A172 (cell line): ENCODE measurements at places on chromosomes 5 and 9. TPM values are rescaled to one million over a fixed set of nuclear protein-coding genes. Genes with fewer than 3 reads are reported as not detected.

GRCh38 chr9:19127871-19128500 is 694 bp upstream of the PLIN2 start:
- DNase-seq = no peak

DNA sequence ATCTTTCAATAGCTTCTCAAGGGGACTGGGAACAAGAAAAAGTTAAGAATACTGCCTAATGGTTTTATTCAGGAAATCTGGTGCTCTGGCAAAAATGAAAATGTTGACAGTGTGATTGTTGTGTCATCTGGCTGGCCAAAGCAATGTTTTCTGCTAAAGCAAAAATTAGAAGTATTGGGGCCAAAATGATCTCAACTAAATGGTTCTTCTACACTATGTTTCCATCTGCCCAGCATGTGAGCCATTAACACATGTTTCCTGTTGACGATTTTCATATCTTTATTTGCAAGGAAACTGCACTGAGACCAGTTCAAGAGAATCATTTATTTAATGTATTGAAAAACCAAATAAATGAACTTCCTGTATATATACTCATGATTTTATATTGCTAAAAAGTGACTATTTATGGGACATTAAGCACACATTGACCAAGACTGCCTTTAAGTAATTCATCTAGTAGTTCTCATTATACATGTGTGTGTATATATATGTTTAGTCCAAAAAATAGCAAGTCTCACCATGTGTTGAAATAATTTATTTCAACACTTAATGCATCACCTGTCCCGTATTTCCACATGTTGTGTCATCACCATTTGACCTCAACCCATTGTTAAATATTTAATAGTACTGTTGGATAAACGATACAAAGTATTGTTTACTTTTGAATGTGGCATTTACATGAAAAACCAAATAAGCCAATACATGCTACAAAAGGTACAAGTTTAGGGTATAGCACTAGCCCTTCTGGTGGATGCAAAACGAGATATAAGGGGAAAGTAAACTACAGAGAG is 7.5 kb upstream of the FST start:
- DNase-seq = no peak

DNA sequence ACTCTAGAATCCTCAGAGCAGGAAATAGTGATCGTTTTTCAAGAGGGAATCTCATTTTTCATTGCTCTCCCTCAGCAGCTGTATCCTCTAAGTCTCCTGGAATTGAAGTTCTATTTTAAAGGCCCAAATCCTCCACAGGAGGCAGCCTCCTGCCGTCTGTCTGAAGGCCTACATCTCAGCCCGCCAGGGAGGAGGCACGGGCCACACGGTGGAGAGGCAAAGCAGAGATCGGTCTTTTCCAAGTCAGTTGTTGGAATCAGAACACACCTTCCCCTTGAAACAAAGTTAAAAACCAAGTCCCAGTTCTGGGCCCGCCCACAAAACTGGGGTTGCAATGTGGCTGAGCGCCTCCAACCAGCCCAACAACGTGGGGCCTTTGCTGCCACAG is 68.7 kb downstream of the RAPGEF1 start:
- no peak for DNase-seq

SHOC1 gene
- total RNA-seq = not detected in 2 replicates

ZNF462 gene
- 9.7 and 13.0 TPM in 2 replicates for total RNA-seq

- no peak for DNase-seq
Measured at GRCh38 chr5:14129123-14129522, 14.0 kb upstream of the TRIO start.

GRCh38 chr5:90351101-90351500 is 58.5 kb downstream of the CETN3 start:
- DNase-seq = no peak

- no peak for DNase-seq
Measured at GRCh38 chr9:84000186-84000585, 19.6 kb downstream of the RMI1 start.

- no peak for DNase-seq
Measured at GRCh38 chr9:106843371-106843770, 19.6 kb upstream of the ZNF462 start.

GRCh38 chr5:73234204-73234555 is 61.2 kb downstream of the TMEM174 start:
- no peak for DNase-seq

DNA sequence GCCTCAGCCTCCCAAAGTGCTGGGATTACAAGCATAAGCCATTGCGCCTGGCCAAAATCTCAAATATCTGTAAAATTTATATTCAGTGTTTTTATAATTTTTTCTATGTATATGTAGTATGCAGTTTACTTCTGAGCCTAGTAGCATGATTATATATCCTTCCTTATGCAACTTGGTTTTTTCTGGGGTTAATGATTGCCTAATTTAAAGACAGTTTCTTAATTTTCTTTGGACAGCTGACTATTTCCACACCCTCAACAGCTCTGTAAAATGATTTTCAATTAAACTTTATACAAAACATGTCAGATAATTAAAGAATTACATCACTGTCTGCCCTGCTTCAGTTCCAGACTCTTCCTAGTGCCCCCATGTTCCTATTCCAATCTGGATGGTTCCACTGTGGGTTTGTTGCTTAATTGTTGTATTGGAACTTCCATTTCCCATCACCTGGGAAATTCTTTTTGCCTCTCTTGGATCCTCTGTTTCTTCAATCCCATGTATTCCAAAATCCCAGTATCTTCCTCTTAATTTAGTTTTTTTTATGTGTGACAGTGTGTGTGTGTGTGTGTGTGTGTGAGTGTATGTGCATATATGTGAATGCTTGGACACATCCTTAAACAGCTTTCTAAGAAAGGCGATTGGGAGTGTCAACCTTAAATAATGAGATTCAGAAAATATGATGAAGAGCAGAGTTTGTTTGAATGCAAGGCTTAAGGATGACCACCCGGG is 53.2 kb downstream of the C5orf22 start:
- DNase-seq = no peak

DNA sequence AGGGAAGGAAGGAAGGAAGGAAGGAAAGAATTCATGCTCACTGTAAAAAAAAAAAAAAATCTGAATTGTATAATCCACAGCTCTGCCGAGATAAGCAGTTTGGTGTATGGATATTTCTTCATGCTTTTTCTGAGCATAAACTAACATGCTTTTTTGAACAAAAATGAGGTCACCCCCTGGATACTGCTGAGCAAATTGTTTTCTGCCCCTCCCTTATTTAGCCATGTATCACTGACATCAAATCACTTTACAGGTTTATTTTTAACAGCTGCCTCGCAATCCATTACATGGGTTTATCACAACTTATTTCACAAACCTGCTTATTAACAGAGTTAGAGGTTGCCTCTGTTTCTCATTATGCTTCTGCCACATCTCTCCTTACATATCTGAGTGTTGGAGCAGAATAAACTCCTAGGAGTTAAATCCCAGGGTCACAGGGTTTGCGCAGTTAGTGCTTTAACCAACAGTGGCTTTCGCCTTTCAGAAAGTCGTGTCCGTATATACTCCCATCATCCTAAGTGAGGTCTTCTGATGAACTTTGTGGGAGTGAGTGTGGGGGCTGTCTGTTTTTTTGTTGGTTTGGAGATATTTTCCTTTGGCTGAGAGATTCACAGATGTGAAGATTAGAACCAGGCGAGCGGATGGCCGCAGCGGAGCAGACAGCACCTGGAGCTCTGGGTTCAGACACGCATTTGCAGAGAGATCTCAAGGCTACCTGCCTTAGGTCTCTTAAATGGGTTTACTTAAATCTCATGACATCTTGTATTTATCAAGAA is 57.7 kb downstream of the AK8 start:
- DNase-seq = no peak

GRCh38 chr9:91419222-91420191 is 4.1 kb downstream of the NFIL3 start:
- DNase-seq = peak; percentile 87

DNA sequence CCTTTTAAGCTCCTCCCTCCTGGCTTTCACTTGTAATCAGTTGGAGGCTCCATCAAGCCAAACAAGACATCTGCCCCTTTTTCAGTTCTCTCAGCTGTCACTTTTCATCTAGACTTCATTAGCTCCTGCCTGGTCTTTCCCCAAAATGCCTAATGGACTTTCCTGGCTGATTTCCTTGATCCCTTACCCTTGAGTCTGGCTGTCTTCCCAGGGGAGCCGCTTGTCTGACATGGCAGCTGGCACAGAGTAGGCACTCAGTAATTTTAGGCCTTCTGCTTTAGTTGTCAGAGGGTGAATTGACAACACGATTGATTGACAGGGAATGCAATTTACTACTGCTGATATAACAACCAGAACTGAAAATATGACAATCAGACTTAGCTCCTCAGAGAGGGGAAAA is 2.1 kb downstream of the C9orf153 start:
- no peak for DNase-seq

GRCh38 chr9:36623280-36623679 is 50.6 kb downstream of the MELK start:
- peak; percentile 13 for DNase-seq

DNA sequence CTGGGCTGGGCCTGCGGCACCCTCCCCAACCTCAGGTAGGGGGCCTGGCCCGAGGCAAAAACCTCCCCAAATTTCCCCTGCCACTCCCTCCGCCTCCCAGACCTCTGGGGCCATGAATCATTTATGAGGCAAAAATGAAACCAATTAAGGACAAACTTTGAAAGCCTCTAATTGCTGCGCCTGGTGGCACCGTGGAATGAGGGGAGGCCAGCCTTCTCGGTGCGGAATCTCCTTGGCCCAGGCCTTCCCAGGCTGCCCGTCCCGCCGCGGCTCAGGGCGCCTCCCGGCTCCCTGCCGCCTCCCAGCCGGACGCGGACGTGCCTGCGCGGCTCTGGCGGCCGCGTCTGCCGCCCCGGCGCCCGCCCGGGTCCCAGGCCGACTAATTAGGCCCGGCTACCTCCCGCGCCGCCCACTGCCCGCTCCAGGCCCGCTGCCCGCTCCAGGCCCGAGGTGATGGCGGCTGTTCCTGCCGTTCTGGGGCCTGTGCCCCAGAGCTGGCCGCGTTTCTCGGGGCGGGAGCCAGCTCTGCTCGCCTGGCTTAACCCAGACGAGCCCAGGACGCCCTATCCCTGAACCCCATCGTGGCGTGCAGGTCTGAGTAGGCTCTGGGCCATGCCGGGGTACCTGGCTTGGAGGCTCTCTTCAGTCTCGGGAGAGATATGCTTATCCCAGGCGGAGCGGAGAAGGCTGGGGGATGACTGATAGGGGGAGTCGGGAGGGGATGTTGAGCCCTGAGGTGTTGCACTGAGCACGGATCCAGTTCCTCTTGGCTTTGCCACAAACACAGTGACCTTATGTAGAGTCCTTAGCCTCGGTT is 20.1 kb downstream of the CXXC5 start:
- DNase-seq = no peak

NKD2 gene
- total RNA-seq = 4.3 TPM in 1 of 2 replicates, not detected in the other

DNA sequence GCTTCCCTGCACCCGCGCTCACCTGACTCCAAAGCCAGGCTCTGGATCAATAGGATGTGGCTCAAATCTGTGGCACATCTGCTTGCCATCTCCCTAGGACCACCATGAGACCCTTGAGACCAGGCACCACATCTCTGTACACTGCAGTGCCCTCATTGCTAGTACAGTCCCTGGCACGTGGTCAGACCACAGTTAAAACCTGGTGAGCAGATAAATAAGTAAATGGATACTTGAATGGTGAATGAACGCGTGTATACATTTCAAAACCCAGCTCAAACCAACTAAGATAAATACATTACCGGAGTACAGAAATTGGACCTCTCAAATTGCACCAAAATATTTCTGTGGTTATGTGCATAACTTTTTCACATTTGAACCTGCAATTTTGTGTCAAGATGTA is 221.2 kb upstream of the IRX4 start:
- DNase-seq = no peak

GRCh38 chr9:133880851-133881661 is 111.1 kb downstream of the VAV2 start:
- DNase-seq = no peak

- DNase-seq = no peak
Measured at GRCh38 chr5:158716668-158717067, 383.0 kb downstream of the EBF1 start.

DNA sequence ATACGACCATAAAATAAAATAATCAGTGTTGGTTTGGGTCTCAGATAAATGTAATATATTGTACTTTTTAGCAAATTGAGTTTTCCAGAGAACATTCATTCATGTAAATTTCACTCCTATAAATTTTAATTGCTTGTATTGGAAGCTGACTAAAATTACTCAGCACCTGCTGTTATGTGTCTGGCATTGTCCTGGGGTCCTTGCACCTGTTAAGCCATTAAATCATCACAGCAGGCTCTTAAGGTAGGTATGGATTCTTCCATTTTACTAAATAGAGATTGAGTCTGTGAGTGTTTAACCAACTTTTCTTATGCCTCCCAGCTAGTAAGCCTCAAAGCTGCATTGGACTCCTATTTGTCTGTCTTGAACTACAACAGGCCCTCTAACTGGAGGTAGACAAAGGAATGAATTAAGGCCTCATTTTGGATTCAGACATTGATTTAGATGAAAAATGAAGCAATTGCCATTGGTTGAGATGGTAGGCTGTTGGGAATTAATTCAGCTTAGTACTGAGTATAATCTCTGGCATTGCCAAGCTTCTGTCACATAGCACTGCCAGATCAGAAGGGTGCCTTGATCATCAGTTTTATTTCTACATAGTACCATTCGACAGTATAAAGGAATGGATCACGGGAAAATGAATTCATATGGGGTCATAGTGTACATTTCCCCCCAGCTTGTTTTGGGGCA is 78.9 kb downstream of the PARP8 start:
- DNase-seq = no peak

GRCh38 chr5:180291943-180292831 is at the start of gene MAPK9:
Gene MAPK9, minus strand, starts transcription at chr5:180292083. Its CDS starts 11,522 bp downstream, at chr5:180280561.
- peak; percentile 60 for DNase-seq

GRCh38 chr9:85171163-85171562 is 501.6 kb downstream of the NTRK2 start:
- no peak for DNase-seq

DNA sequence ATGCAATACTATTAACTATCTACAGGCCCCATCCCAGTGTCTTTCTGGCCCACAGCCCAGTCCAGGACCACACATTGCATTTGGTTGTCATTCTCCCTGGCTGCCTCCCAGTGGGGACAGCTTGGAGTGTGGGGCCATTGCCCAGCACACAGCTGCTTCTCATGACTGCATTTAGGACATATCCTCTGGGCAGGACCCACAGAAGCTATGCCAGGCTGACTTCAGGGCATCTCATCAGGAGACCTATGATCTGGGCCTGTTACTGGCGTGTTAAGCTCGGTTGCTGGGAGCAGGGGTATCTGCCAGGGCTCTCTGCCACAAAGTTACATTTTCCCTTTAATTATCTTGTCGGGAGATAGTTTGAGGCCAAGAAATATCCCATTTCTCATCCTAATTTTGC is 32.1 kb upstream of the CLPTM1L start:
- no peak for DNase-seq

DNA sequence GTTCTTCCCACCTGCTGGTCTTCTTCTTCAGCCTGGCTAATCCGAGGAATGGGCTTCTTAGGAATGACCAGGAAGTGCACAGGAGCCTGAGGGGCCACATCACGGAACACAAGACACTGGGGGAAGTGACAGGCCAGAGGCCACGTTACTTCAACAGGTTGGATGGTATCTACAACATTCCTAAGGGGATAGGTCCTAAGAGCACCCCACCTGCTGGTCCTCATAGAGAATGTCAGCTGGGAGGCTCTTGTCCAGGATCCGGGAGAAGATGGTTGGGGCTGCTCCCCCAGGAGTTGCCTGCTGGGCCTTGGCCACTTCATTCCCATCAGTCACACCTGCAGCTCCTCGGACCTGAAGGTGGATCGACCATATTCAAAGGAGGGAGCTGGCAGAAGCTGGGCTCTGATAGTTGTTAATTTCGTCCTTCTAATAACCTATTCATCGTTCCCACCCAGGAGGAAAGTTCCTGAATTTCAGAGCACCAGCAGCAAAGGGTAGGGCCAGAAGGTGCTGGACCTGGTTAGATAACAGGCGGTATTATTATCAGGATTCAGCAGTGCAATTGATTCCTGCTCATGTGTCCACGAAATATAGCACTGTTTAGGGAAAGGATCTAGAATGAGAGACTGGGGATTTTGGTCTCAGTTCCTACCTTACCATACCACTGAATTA is 1.3 kb downstream of the HINT2 start:
- DNase-seq = no peak
